Placental pericyte (primary cell): ENCODE measurements at places on chromosomes 13 and 19. TPM values are rescaled to one million over a fixed set of nuclear protein-coding genes. Genes with fewer than 3 reads are reported as not detected.

The FFAR2 gene
- total RNA-seq = not detected in 2 replicates

The SYT5 gene
- under 0.01 TPM in 1 of 2 replicates, not detected in the other for total RNA-seq

The FOSB gene
- total RNA-seq = 3.6 and 5.9 TPM in 2 replicates

The ZNF253 gene
- 2.1 and 2.6 TPM in 2 replicates for total RNA-seq

The ZNF320 gene
- total RNA-seq = 7.2 and 11.2 TPM in 2 replicates

The ALG5 gene
- 31.2 and 60.2 TPM in 2 replicates for total RNA-seq

The RNF225 gene
- 0.22 and 0.43 TPM in 2 replicates for total RNA-seq

The STK24 gene
- total RNA-seq = 92.4 and 130 TPM in 2 replicates

The SLC1A6 gene
- not detected in 2 replicates for total RNA-seq

The FGF14 gene
- 0.57 TPM in 1 of 2 replicates, not detected in the other for total RNA-seq

The ATP11A gene
- total RNA-seq = 11.2 and 26.0 TPM in 2 replicates

The CYP4F8 gene
- not detected in 2 replicates for total RNA-seq

The RETN gene
- not detected in 2 replicates for total RNA-seq

The TINCR gene
- 0.22 and 0.57 TPM in 2 replicates for total RNA-seq

The PDE4C gene
- 0.29 and 1.3 TPM in 2 replicates for total RNA-seq

The SELENOV gene
- total RNA-seq = not detected in 2 replicates

The BEST2 gene
- not detected in 2 replicates for total RNA-seq

The CRYL1 gene
- total RNA-seq = 11.5 and 13.1 TPM in 2 replicates

The COL5A3 gene
- total RNA-seq = 0.88 and 47.0 TPM in 2 replicates

The LRP3 gene
- total RNA-seq = 19.5 and 26.9 TPM in 2 replicates

The APOC4 gene
- not detected in 2 replicates for total RNA-seq

The ZNF681 gene
- total RNA-seq = 0.22 and 0.86 TPM in 2 replicates

The PCSK4 gene
- 0.57 and 3.5 TPM in 2 replicates for total RNA-seq

The UNC13A gene
- 0.44 and 1.3 TPM in 2 replicates for total RNA-seq

The ZNF541 gene
- total RNA-seq = not detected in 2 replicates

The GPC5 gene
- total RNA-seq = 0.14 TPM in 1 of 2 replicates, not detected in the other

The LTBP4 gene
- 9.7 and 16.6 TPM in 2 replicates for total RNA-seq

The SIGLEC8 gene
- not detected in 2 replicates for total RNA-seq

The ETHE1 gene
- 49.2 and 93.6 TPM in 2 replicates for total RNA-seq

The PDX1 gene
- total RNA-seq = not detected in 2 replicates

The ANGPTL4 gene
- 2.6 and 18.5 TPM in 2 replicates for total RNA-seq

The ZBTB32 gene
- total RNA-seq = not detected in 2 replicates

The MATK gene
- not detected in 2 replicates for total RNA-seq

The ARRDC5 gene
- not detected in 2 replicates for total RNA-seq

The ZNF208 gene
- total RNA-seq = not detected in 2 replicates

The TPGS1 gene
- 42.2 and 48.8 TPM in 2 replicates for total RNA-seq

The BORA gene
- total RNA-seq = 4.2 and 15.3 TPM in 2 replicates

The CPAMD8 gene
- 0.57 and 2.4 TPM in 2 replicates for total RNA-seq

The ZNF234 gene
- 4.6 and 10.2 TPM in 2 replicates for total RNA-seq

The RASIP1 gene
- total RNA-seq = 0.66 and 0.72 TPM in 2 replicates

The AP1M2 gene
- 0.22 and 1.0 TPM in 2 replicates for total RNA-seq

The ELSPBP1 gene
- not detected in 2 replicates for total RNA-seq
